ENCODE measurements at places on chromosomes 5 and 9.

DNA sequence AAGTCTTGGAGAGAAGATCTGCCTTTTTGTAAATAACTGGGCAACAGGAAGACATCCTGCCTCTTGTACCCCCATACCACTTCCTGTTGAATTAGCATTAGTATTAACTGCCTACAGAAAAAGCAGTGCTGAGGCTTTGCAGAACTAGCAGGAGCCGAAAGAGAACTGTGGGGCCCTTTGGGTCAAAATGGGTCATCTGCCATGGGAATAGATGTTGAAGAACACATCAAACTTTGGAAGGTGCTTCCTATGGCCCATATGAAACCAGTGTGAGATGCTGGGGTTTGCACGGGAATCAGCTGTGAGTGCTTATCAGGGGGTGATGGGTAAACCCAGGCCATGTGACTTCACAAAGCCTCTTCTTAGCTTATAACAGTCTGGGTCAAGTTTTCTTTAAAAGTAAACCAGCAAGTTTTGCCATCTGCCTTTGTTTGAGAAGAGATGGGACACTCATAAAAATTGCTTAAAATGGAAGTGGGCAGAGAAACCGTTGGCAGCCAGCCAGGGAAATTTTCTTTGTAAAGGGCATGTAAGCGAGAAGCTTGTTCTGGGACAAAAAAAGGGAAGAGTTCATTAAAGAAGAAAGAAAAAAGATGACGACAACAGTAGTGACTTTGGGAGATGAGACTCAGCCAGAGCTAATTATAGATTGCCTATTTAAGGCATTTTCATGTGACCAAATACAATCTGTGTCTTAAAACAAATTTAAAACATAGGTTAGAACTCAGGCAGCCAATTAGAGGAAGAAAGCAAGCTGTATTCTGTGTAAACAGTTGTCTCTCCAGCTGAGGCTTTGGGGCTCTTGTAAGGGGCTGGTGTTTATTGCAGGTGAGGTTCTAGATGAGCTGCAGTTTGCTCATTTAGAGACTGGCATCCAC lies 4.4 kb downstream of the SLC25A25 start:
- peak; percentile 60 for DNase-seq

DNA sequence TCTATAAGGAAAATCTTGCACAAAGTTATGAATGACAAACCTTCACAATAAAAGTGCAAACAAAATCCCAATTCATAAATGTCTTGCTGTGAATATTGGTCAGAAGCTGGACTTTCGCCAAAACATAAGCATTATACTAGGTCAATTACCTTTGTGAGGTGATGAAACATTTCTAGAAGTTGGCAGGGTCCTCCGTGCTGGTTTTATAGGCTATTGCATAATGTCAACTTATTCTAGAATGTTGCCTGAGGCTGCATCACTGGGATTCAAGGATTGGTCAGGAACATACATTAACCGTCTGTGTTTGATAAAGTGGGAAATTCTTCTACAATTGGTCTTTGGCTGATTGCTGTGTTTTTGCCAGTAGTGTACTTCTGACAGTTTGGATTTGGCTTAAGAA lies 49.8 kb upstream of the PALM2AKAP2 start:
- peak; percentile 41 for DNase-seq

DNA sequence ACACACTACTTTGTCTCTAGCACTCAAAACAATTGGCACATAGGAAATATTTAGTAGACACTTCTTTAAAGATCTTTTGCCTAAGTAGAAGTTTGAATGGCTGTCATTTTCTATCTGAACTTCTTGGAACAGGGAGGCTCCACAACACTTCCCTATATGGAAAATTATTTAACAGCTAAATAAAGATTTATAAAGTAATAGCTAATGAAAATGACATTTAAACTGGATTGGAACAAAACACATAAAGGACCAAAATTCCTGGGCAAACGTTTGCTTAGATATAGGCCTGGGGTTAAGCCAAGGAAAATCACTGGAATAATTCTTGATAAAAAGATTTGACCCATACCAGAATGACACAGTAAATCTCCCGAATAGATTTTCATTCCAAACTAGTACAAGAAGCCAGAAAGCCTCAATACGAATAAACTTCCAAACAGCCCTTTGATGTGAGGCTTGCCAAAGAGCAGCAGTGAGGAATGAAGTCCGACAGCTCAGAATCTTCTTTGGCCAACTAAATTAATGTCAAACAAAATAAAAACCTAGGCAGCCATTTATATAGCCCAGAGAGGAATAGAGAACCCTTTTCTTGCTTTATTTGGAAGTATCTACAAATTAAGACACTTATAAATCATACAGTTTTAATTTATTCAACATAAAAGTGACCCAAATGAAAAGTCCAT lies 20.3 kb upstream of the RNF180 start:
- DNase-seq = no peak

DNA sequence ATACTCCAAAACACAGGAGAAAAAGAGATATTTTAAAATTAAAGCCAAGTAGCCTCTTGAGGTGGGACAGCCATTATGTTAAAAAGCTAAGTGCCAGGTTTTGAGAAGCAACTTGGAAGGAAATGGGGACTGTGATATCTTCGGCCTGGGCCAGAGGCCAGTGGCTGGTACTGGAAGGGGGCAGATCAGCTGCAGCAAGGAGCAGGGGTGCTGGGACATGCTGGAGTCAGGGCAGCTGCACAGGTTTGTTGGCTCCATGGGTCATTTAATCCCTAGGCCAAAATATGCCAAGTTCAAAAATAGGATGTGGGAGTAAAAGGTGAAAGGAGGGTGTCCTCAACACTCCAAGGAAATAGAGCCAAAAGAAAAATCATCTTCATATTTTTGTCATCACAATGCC lies 30.0 kb downstream of the ADRB2 start:
- DNase-seq = no peak

GRCh38 chr9:134024828-134025605 lies at the start of gene BRD3OS:
Gene BRD3OS, plus strand, starts transcription at chr9:134025481. Its CDS starts 1,267 bp downstream, at chr9:134026748.
- peak; percentile 94 for DNase-seq

DNA sequence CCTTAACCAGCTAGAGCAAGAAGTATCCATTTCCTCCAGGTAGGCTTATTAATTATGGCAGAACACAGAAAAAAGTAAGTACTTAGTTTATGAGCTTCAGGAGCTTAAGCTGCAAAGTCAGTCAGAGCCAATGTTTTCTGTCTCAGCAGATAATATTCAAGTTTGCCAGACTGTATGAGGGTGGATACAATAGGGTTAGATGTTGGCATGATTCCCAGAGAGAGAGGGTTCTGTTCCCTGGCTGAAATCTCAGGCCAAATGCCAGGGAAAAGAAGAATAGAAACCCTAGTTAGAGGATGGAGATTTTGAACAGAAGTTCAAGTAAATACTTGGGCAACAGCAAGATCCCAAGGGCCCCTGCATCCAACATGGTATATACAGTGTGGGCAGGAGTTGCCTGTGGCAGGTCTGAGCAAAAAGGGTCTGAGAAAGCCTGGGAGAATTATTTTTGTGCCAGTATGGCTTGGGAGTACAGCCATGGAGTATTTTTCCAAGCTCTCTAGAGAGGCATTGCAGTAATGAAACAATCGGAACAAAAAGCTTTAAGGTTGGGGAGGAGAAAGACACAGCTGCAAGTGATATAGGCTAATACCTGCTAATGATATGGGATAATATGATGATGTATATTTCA lies 31.0 kb upstream of the ISOC1 start:
- DNase-seq = peak; percentile 50

DNA sequence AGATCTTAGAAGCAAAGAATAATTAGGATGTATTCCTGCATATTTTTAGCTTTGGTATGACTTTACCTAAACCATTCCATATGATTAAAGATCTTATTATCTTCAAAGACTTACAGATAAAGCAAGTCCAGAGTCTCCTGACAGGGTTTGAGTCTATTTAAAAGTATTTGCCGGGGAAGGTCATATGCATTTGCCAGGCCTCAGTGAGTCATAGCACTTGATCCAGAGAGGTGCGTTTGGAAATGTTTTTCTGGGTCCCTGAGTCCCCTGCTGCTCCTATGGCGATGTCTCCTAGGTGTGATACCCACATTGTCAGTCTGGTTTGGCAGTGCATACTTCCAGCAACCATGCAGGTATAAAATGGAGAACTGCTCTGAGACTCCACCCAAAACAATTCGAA lies 217.0 kb downstream of the FBXL7 start:
- DNase-seq = no peak

GRCh38 chr9:131019388-131020239 lies 10.6 kb downstream of the LAMC3 start:
- peak; percentile 19 for DNase-seq

- DNase-seq = no peak
Measured at GRCh38 chr9:117464941-117465616, 50.2 kb upstream of the ASTN2 start.

- DNase-seq = no peak
Measured at GRCh38 chr9:38347271-38347671, 45.2 kb upstream of the ALDH1B1 start.

GRCh38 chr5:122137702-122138101 lies 8.4 kb downstream of the ZNF474 start:
- DNase-seq = no peak

DNA sequence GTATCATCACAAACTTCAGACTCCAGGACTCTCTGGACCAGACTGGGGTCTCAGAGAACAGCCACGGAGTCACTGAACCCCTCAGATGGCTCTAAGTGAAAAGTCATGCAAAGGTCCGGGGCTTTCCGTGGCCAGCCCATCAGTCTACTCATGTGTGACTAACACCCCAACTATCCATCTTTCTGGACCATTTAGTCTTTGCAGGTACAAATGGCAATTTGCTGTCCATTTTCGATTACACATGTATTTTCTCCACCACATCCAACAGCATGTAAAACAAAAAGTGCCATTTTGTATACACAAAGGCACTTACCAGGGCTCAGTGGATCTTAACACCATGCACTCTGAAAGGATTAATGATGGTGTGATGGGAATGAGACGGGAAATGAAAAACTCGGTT lies 387.7 kb downstream of the BNC2 start:
- no peak for DNase-seq

DNA sequence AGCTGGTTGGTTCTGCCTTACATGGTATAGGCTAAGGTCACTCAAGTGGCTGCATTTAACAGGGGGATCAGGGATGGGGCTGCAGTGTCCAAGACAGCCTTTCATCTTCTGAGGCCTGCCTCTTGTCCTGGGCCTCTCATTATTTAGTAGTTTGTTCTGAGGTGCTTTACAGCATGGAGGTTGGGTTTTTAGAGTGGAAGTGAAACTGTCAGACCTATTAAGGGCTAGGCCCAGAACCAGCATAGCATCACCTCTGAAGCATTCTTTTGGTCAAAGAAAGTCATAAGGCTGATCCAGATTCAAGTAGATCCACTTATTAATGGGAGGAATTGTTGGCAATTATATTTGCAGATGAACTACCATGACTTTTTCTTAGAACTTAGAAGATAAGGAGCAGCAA lies 146.0 kb upstream of the NMUR2 start:
- no peak for DNase-seq

DNA sequence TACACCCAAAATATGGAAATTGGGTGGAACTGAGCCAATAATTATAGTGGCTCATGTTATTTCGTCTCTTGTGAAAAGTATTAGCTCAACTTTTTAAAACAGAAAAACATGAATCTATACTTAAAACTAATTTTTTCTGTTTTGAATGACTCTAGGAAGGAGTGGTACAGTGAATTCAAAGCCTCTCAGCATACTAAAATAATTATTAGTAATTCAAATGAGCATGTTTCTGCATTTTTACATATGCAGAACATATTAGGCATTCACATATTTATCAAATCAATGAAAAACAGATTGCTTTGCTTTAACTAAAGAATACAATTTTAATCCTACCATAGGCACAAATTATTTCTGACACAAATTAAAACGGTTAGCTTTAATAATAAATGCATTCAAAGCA lies 54.3 kb downstream of the CSNK1A1 start:
- no peak for DNase-seq

DNA sequence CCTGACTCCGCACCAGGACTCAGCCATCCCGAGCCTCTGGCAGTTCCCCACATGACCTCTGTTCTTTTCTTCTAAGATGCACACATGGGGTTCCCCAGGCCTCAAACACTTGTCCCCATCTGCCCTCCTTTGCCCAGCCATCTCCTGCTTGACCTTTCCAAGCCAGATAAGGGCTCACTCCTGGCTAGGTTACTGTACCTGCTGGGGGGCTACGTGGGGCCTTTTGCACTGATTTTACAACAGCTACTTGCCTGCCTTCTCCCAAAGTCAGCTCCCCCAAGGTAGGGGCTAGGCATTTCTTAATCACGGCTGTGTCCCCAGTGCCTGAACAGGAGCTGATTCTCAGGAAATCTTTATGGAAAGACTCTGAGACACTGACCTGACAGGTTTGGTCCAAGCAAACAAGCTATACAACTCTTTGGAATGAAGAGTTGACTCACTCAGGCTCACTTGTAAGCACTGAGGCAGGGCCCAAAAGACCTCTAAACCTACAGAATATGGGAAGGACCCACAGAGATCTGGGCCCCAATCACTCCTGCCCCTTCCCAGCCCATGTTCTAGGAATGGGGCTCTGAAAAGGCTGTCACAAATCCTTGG lies 2.5 kb downstream of the MACROH2A1 start:
- DNase-seq = no peak

- DNase-seq = peak; percentile 53
Measured at GRCh38 chr9:77793849-77794248, 145.7 kb upstream of the GNA14 start.

DNA sequence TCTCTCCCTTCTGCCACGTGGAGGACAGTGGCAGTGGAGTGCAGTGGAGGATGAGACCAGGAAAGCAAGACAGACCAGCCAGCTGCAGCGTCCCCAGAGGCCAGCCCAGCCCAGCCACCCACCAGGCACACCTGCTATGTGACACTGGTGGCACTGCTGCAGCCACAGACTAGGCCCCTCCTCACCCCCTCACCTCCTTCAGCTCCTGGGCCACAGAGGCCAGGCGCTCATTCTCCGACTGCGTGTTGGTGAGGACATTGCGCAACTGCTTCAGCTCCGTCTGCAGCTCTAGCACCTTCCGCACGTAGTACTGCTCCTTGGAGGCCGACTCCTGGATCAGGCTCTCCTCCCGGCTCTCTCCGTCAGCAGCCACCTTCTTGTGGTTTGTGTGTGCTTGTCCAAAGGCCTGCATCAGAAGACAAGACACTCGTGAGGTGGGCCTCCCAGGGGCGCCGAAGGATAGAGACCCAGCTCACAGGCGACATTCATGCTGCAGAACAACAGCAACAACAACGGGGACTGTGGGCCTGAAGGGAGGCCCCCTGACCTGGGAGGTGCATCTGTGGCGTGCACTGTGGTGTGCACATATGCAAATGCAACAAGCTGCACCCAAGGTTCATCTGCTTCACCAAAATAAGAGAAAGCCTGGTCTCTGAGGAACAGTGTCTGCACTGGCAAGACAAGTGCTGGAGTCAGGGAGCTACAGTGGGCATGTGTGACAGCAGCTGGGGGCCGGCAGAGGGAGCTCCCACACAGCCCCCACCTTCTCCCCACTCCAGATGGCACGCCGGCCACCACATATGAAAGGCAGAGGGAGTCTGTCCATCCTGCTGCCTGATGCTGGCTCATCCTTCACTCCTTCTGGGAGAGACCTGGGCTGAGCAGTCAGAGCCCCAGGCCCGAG lies 35.5 kb downstream of the BICD2 start:
- no peak for DNase-seq
